ENCODE measurements at places on chromosomes 3 and 15. TPM values are rescaled to one million over a fixed set of nuclear protein-coding genes. Genes with fewer than 3 reads are reported as not detected.

DNA sequence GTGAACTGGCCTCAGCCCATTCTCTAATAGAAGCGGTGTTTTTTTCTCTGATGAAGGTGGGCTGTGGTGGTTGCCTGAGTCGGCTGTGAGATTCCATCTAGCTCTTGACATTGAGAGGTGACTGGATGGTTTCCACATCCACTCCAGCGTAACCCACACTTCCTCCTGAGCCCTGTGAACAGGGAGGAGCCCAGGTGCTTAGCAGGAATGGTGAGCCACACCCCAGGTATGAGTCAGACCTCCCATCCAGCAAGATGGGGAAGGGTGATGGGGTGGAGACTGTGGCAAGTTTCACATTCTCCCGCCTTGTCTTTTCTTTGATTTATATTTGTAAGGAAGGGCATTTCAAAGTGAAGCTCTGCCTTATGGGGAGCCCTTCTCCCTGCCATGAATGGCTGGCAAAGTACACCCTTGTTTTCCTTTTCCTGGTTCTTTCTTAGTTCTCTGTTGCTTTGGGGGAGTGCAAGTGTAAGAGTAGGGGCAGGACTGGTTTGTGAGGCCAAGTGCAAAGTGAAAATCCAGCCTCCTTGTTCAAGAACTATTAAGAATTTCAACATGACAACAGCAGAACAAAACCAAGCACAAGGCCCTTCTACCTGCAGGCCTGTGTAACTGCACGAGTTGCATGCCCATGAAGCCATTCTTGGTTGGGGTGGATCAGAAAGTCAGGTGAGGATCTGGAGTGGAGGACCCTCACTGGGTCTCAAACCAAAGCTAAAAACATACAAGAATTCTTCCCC lies 4.6 kb upstream of the TPRG1 start:
- DNase-seq: peak; percentile 52

DNA sequence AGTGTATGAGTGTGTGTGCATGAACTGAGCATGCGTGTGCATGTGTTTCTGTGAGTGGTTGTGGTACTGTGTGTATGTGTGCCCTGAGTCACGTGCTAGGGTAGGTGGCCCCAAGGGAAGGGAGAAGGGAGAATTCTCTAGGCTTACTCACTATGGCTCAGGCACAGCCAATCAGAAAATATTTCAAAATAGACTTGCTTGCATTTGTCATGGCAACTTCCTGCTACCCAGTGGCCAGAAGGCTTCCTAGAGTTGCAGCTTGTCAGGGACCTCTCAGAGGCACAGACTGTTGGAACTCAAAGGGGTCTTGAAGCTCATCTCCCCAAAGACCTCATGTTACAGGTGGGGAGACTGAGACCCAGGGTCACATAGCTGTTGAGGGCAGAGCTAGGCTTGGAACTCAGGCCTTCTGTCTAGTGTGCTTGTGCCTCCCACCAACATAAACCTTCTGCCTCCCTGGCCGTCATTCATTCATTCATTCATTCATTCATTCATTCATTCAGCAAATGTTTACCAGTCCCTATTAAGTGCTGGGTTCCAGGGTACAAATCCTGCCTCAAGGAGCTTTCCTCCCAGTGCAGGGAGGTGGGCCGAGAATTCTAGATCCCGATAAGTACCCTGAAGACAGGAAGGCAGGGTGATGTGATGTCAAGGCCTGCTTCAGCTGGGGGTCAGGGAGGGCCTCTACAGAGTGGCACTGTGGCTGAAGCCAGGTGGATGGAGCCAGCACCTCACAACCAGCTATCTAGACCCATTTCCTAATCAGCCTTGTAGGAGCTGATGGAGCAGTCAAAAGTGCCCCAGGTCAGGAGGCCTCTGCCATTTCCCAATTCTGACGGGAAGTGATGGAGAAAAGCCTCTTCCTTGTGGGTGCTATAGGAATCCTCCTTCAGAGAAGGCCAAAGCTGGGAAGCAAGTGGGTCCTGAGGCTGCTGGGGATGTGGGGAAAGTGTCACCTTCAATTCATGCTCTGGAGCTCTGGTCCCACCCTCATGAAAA lies 10.9 kb upstream of the RFT1 start:
- DNase-seq: peak; percentile 66

The FEZF2 gene
- total RNA-seq: not detected

The SKIL gene
- total RNA-seq: 190 TPM

- DNase-seq: no peak
Measured at GRCh38 chr3:153753035-153753434, 368.2 kb upstream of the ARHGEF26 start.

DNA sequence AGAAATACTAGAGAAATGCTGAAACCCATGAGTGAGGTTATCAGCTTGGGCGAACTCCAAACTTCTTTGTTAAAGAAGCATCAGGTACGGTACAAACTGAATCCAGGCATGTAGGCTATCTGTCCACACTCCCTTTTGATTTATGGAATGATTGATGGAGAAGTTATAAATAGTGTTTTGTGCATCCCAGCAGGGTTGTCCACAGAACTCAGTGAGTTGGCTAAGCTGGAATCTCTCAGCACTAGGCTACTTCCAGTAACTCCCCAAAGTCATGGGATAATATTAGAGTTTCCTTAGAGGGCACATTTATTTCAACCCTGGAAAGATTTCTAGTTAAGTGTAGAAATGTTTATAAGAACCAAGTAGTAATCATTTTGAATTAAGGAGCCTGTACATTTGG lies 186.2 kb upstream of the CRBN start:
- DNase-seq: no peak

- DNase-seq: no peak
Measured at GRCh38 chr15:99707473-99708270, 25.6 kb downstream of the LYSMD4 start.

DNA sequence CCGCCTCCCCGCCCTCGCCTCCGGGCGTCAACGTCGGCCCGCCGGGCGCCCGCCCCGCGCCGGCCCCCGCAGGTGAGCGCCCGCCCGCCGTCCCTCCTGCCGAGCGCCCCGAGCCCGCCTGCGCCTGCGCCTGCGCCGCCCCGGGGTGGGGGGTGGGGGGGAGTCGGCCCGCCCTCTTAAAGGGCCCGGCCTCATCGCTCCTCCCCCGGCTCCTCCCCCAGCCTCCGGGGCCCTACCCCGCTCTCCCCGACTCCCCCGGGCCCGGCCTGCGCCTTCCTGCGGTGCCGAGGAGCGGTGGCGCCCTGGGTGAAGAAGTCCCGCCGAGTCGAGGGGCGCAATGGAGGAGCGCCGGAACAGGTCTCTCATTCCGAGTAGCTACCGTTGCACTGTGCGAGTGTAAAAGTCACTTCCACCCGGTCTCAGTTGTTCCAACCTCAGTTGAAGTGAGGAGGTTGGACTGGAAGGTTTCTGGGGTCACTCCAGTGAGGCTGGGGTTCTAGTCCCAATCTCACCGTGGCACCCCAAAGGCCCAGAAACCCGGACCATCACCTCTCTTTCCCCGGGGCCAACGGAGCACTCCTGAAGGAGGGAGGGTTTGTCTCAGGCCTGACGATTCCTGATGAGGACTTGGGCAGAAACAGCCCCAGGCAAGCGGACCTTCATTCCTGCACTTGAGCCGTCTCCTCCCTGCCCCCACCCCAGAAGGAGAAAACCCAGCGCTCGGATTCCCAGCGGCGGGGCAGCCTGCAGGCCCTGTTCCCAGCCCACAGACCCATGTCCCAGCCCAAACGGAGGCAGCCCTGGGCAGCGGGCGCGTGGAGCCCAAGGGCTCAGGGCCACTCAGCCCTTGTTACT lies 1.5 kb upstream of the TNK2 start:
- DNase-seq: no peak

The NLGN1 gene
- 20.4 TPM for total RNA-seq

GRCh38 chr3:63876260-63876659 lies 12.6 kb downstream of the ATXN7 start:
- DNase-seq: no peak

GRCh38 chr3:102124282-102124681 lies 275.0 kb downstream of the NFKBIZ start:
- peak; percentile 91 for DNase-seq

DNA sequence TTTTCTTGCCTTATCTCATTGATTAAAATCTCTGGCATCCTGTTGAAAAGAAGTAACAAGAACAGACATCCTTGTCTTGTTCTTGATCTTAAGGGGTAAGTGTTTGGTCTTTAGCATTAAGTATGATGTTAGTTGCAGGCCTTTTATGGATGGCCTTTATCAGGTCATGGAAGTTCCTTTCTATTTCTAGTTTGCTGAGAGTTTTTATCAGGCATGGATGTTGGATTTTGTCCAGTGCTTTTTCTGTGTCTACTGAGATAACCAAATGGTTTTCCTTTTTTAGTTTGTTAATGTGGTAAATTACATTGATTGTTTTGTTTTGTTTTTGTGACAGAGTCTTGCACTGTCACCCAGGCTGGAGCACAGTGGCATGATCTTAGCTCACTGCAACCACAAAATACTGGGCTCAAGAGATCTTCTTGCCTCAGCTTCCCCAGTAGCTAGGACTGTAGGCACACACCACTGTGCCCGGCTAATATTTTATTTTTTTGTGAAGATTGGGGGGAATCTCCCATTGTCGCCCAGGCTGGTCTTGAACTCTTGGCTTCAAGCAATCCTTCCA lies 26.3 kb downstream of the MRAS start:
- no peak for DNase-seq

DNA sequence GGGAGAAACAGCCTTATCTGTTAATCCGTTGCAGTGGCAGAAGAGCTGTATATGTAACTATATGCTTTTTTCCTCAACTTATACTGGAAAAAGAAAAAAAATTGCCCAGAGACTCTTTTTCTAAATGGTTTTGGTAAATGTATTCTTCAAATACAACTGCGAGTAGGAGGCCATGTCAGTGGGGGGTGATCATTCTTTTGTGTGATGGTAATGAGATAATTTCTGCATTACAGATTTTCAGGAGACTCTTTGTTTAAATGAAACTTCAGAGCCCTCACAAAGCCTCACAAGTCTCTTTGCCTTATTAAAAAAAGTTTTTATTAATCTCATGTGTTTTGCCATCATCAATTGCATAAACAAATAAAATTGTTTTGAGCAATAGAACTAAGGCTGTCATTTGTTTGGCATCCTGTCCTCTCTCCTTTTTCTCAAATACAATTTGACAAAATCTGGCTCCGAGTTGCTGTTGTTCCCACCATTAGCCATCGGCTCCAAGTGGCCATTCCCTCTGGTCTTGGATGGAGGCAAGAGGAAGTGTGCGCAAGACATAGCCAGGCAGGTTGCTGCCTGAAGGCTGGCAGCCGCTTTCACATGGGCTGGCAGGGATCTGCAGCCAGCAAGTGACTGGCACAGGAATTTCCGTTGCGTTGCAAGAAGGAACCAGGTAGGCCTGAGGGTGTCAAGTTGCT lies 116.7 kb downstream of the FNDC3B start:
- DNase-seq: peak; percentile 83

The CCDC33 gene
- not detected for total RNA-seq

The ZCWPW2 gene
- 0.87 TPM for total RNA-seq

The CACNA1D gene
- 1.5 TPM for total RNA-seq

The RBM6 gene
- total RNA-seq: 58.4 TPM

DNA sequence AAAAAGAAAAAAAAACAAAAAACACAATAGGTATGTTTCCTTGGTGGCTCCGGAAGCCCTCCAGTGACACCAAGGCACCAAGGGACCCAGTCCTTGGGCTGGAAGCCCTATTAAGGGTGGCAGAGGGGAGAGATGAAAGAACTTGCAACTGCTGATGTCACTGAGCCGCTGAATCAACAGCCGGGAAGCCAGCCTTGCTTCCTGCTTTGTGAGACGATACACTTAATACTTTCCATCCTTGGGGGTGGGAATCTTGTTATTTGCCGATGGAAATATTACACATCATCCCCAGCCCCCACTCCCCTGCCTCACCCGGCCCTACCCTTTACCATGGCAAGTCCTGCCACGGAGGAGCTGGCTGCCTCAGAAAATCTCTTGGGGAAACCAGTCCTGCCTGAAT lies 5.6 kb upstream of the ISLR2 start:
- no peak for DNase-seq

DNA sequence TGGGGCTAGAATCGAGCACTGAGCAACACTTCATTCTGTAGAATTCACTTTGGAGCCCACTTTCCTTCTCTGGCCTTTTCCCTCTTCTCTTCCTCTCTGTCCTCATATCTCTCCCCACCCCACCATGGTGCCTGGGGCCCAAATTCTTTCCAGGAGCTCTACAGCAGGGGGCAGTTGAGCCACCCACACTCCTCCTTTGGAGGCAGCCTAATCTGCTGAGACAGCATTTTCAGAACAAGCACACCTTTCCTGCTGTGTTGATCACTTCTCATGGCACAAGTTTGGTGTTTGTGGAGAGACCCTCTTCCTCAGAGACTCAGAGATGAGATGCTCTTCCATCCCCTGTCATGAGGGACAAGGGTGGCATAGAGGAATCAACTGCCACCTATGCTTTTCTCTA lies 52.0 kb upstream of the PRR23C start:
- no peak for DNase-seq

The SLC12A1 gene
- total RNA-seq: 0.17 TPM

DNA sequence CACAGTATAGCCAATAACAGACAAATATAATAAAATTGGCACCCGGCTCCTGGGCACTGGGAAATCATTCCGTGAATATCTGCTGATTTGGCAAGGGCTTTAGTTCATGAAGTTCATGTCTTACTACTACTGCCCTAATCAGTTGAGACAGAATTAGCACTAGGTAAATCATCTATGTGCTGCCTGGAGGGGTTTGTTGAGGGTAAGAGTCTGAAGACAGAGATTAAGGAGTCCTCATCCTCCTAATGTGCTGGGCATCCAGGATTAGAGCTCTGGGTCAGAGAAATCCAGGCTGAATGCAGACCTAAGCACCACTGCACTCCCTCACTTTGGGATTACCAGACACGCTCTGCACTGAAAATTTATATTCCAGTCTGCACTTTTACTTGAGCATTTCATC lies 2.0 kb downstream of the SAMD7 start:
- DNase-seq: no peak

DNA sequence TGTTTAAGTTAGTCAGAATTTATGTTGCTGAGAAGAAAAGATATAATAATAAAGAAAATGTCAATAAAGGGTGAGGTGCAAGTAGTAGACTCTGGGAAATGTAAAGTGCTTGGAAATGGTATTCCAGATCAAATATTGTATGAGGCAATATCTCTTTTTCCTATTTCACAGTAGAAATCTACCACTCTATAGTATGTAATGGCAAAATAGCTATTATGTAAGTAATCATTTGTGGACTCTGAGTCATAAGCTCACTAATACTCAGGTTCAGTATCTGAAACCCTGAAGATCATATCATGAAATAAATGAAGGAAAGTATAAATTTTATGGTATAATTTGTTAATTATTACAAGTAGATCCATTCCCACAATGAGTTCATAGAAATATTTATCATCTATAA lies 322.1 kb downstream of the PYDC2 start:
- DNase-seq: no peak

DNA sequence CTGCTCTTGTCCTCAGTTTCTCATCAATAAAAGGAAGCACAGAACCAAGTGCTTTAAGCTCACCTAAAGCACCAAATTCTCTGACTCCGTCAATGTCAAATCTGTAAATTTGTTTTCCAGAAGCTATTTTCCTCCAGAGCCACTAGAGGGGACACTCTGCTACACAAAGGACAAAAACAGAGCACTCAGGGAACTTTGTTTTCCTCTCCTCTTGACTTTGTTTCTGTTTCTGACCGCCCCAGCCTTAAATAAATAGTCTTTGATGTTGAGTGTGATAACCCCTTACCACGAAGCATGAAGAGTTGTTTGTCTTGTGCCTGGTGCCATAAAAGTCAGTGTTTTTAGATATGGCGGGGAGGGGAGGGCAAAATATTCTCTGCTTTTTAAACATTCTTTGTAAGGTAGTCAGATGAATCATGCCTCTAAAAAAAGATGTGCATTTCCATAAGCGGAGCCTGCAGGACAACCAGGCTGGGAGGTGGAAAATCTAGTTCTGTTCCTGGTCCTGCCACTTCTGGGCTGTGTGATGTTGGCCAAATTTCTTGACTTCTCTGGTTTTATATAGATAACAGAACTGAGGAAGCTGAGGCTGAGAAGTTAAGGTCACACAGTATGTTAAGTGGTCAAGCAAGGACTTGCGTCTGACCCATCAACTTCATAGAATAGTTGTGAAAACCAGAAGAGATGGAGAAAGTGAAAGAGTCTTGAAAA lies 7.3 kb upstream of the ZBTB38 start:
- DNase-seq: peak; percentile 74

Measured in renal cortical epithelial cell (primary cell).